H1 (cell line): ENCODE measurements at places on chromosomes 11 and 22. TPM values are rescaled to one million over a fixed set of nuclear protein-coding genes. Genes with fewer than 3 reads are reported as not detected.

P4HA3 gene
- 0.05 and 0.06 TPM in 2 replicates for polyA plus RNA-seq

RNASEH2C gene
- 60.3 and 74.8 TPM in 2 replicates for polyA plus RNA-seq

SPINDOC gene
- 78.7 and 112 TPM in 2 replicates for polyA plus RNA-seq

HTR3B gene
- polyA plus RNA-seq, result not detected in 2 replicates

GATD1 gene
- 54.8 and 101 TPM in 2 replicates for polyA plus RNA-seq

DERL3 gene
- 19.5 and 27.8 TPM in 2 replicates for polyA plus RNA-seq

MYRF gene
- 6.1 and 7.6 TPM in 2 replicates for polyA plus RNA-seq

C11orf97 gene
- not detected in 2 replicates for polyA plus RNA-seq

SEC14L6 gene
- polyA plus RNA-seq, result 1.9 and 2.1 TPM in 2 replicates

NXPE2 gene
- polyA plus RNA-seq, result not detected in 2 replicates

LDLRAD3 gene
- 22.8 and 22.9 TPM in 2 replicates for polyA plus RNA-seq

ASCL2 gene
- 0.41 and 0.51 TPM in 2 replicates for polyA plus RNA-seq

KCNQ1 gene
- polyA plus RNA-seq, result 1.9 and 2.4 TPM in 2 replicates

CHEK1 gene
- 24.1 and 37.7 TPM in 2 replicates for polyA plus RNA-seq

MPZL2 gene
- polyA plus RNA-seq, result 2.3 and 3.2 TPM in 2 replicates

CDHR5 gene
- polyA plus RNA-seq, result 0.02 TPM in 1 of 2 replicates, not detected in the other

SHISA8 gene
- polyA plus RNA-seq, result 0.14 and 0.35 TPM in 2 replicates

ALDH3B2 gene
- not detected in 2 replicates for polyA plus RNA-seq

MFNG gene
- 5.5 and 8.0 TPM in 2 replicates for polyA plus RNA-seq

BTBD18 gene
- polyA plus RNA-seq, result 0.03 TPM in 2 replicates

MRGPRF gene
- 7.5 and 12.2 TPM in 2 replicates for polyA plus RNA-seq

GAB4 gene
- 0.03 TPM in 2 replicates for polyA plus RNA-seq

C11orf65 gene
- polyA plus RNA-seq, result 0.08 and 0.14 TPM in 2 replicates

LUZP2 gene
- 0.24 and 0.79 TPM in 2 replicates for polyA plus RNA-seq

LRP4 gene
- polyA plus RNA-seq, result 5.4 and 11.0 TPM in 2 replicates

MS4A6A gene
- not detected in 2 replicates for polyA plus RNA-seq

CASP12 gene
- not detected in 2 replicates for polyA plus RNA-seq

TRMT112 gene
- polyA plus RNA-seq, result 650 and 707 TPM in 2 replicates

GUCY1A2 gene
- 0.09 and 0.11 TPM in 2 replicates for polyA plus RNA-seq

LMO1 gene
- 0.17 and 0.30 TPM in 2 replicates for polyA plus RNA-seq

AIFM3 gene
- polyA plus RNA-seq, result 1.4 and 2.1 TPM in 2 replicates

SPDYC gene
- polyA plus RNA-seq, result 0.15 and 0.31 TPM in 2 replicates

KCNK4 gene
- polyA plus RNA-seq, result not detected in 2 replicates

SOX10 gene
- polyA plus RNA-seq, result 2.7 and 3.8 TPM in 2 replicates

AGBL2 gene
- 6.5 and 7.1 TPM in 2 replicates for polyA plus RNA-seq

TPBGL gene
- polyA plus RNA-seq, result 0.25 and 0.26 TPM in 2 replicates

GAL3ST1 gene
- polyA plus RNA-seq, result 32.1 and 32.5 TPM in 2 replicates

MS4A15 gene
- 0.15 and 0.41 TPM in 2 replicates for polyA plus RNA-seq

PCSK7 gene
- 23.4 and 38.8 TPM in 2 replicates for polyA plus RNA-seq

MAP6 gene
- 0.49 and 0.89 TPM in 2 replicates for polyA plus RNA-seq

CDKN1C gene
- polyA plus RNA-seq, result 14.1 and 21.8 TPM in 2 replicates

SELENOH gene
- 264 and 326 TPM in 2 replicates for polyA plus RNA-seq

ZNRF3 gene
- polyA plus RNA-seq, result 14.1 and 21.0 TPM in 2 replicates

SERPING1 gene
- polyA plus RNA-seq, result 54.8 and 78.8 TPM in 2 replicates

OR8G5 gene
- polyA plus RNA-seq, result not detected in 2 replicates
